ENCODE measurements at places on chromosomes 12 and 14.

DNA sequence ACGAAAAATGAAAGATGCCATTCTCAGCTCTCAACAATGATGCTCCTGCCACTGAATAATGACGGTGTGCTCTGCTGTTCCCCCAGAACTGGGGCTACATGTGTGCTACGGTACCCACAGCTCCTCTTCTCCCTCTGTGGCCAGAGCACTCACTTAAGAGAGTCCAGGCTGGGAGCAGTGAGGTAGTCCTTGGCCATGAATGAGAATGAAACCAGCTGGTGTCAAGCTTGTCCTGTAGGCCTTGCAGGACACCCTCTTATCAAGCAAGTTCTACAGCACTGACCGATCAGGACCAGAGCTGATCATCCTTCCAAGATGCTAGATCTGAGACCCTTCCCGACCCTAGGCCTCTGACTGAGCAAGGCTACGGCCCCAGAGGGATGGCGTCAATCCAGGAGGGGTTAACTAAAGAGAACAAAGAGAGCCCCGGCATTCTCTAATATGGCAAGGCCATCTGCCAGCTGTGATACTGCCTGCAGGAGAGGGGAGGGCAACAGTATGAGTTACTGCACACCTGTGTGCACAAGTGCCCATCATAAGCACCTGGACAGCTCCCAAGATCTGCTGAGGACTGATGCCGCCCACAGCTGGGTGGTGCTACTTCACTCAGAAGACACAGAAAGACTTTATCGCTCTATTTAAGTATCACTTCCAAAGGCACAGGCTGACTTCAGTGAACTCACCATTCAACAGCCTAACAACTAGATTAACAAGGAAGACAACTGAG is 30.5 kb downstream of the APPL2 start:
- no peak for DNase-seq

- no peak for DNase-seq
These were observed 82.7 kb upstream of the KITLG start for GRCh38 chr12:88662961-88663360.

GRCh38 chr14:64979336-64980074 is 7.2 kb upstream of the FNTB start:
- no peak for DNase-seq

GRCh38 chr14:101719708-101720107 is 41.8 kb upstream of the PPP2R5C start:
- no peak for DNase-seq

- DNase-seq: no peak
These were observed 121.6 kb upstream of the FGD4 start for GRCh38 chr12:32277774-32278173.

GRCh38 chr12:132570635-132571034 is 39.7 kb downstream of the LRCOL1 start:
- DNase-seq: no peak

- DNase-seq: no peak
These were observed 103.3 kb upstream of the CCDC175 start for GRCh38 chr14:59679872-59680271.

DNA sequence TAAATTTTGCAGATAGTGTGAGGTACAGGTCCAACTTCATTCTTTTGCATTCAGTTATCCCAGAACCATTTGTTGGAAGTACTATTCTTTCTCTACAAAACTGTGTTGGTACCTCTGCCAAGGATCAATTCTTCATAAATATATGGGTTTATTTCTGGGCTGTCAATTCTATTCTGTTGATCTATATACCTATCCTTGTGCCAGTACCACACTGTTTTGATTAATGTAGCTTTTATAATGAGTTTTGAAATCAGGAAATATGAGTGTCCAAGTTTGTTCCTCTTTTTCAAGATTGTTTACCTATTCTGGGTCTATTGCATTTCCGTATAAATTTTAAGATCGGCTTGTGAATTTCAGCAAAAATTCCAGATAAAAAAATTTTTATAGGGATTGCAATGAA is 48.1 kb downstream of the RERG start:
- DNase-seq: no peak

- no peak for DNase-seq
These were observed 13.9 kb downstream of the EVL start for GRCh38 chr14:100078997-100079725.

GRCh38 chr12:85662207-85662602 is 174.0 kb downstream of the RASSF9 start:
- no peak for DNase-seq

- no peak for DNase-seq
These were observed 252.9 kb downstream of the DPF3 start for GRCh38 chr14:72640911-72641485.

- no peak for DNase-seq
These were observed 33.0 kb downstream of the PTPN21 start for GRCh38 chr14:88521818-88522217.

- DNase-seq: no peak
These were observed 4.2 kb upstream of the AAAS start for GRCh38 chr12:53325511-53326061.

GRCh38 chr12:99712281-99712680 is 64.7 kb downstream of the GARIN6 start:
- DNase-seq: no peak

DNA sequence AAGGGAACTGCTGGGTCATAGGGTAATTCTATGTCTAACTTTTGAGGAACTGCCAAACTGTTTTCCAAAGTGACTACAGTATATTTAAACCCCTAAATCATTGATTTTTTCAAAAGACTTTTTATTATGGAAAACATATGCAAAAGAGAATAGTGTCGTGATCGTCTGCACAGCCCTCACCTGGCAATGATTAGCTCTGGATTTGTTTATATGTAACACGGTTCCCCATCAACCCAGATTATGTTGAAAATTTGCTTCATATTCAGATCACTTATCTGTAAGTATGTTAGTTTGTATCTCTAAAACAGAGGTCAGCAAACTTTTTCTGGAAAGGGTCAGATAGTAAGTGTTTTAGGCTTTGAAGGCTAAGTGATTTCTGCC is 52.7 kb downstream of the CCDC92 start:
- DNase-seq: no peak

GRCh38 chr12:132818562-132818961 is 10.1 kb downstream of the GOLGA3 start:
- no peak for DNase-seq

DNA sequence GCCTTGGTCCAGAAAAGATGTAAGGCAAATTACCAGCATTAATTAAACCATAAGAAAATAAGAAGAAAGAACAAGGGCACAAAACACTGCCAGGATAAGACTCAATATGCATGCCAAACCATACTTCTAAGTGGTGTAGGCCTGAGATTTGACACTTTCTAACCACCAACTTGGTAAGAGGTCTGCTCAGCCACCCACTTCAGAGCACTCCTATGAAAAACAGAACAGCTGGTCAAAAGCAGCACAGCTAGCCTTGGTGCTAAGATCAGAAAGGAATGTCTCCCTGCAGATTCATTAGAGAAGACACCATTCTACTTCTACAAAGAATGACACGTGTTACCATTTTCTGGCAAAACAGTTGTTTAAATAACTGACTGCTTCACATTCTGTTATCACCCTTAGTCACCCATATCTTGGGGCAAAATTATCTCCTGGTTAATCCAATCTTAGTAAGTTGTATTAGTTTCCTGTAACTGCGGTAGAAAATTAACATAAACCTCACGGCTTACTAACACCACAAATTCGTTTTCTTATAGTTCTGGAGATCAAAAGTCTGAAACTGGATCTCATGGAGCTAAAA is 13.2 kb downstream of the RPS6KA5 start:
- DNase-seq: no peak

DNA sequence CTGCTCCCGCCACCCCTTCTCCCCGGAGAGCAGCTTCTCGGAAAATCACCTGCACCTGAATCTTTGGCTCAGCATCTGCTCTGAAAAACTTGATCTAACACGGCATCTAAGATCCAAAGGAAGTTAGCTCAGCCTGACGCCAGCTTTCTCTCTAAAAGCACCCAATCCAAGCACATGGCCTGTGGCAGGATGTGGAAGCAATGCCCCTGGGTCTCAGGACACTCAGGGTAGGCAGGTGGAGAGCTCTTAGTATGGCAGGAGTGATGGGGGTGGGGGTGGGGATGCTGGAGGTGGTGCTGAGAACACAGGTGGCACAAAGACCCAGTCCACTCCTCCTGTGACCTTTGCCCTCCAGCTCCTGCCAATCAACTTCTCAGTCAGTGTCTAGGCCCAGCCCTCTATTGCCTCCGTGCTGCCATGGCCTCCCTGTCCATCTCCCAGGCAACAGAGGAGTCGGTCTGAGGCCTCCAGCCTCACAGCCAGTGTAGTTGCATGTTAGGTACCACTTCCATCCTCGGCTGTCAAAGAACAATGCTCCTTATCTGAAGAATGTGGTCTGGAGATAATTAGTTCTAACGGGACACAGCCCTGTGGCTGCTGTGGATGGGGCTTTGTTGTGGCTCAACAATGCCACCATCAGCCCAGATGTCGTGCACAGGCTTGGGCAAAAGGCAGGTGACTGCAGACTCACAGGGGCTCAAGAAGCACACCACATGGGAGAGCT is 180.0 kb upstream of the C14orf180 start:
- no peak for DNase-seq

DNA sequence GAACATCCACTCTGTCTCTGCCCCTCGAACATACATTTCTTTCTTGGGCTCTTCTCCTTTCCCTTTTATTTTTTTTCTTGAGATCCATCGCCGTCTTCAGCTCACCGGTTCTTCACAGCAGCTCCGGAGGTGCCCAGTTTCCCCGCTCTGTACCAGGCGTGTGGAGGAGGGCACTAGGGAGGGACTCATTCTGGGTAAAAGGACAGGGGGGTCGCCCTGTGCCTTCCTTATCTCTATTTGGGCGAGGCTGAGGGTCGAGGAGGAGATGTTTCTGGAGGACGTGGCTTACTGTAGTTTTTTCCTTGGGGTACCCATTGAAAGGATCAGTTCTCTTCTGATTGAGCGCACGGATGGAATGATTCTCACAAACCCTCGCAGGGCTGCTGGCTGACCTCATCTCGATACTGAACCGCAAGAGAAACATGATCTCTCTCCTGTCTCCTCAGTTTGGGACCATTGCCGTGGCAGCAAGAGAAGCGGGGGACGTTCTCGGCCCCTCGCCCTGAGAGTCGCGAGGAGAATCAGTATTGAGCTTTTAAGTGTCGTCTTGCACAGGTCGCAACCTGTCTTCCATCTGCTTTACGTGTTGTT is 386 bp downstream of the LIN52 start:
- DNase-seq: no peak

DNA sequence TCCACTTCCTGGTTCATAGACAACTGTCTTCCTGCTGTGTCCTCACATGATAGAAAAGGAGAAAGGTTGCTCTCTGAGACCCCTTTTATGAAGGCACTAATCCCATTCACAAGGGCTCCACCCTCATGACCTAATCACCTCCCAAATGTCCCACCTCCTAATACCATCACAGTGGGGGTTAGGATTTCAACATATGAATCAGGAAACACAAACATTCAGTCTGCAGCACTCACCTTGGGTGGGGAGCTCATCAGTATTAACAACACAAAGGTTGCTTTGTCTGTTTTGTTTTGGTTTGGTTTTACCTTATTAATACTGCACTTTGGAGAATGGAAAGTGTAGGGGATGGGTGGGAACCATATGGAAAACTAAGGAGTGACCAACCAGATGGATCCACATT is 10.5 kb upstream of the SMCO2 start:
- no peak for DNase-seq

- DNase-seq: no peak
These were observed 65.1 kb upstream of the TRHDE start for GRCh38 chr12:72207079-72207478.

- DNase-seq: no peak
These were observed 102.5 kb upstream of the MDM1 start for GRCh38 chr12:68434391-68435298.
